Fibroblast of villous mesenchyme (primary cell): ENCODE measurements at places on chromosomes 3 and 15.

DNA sequence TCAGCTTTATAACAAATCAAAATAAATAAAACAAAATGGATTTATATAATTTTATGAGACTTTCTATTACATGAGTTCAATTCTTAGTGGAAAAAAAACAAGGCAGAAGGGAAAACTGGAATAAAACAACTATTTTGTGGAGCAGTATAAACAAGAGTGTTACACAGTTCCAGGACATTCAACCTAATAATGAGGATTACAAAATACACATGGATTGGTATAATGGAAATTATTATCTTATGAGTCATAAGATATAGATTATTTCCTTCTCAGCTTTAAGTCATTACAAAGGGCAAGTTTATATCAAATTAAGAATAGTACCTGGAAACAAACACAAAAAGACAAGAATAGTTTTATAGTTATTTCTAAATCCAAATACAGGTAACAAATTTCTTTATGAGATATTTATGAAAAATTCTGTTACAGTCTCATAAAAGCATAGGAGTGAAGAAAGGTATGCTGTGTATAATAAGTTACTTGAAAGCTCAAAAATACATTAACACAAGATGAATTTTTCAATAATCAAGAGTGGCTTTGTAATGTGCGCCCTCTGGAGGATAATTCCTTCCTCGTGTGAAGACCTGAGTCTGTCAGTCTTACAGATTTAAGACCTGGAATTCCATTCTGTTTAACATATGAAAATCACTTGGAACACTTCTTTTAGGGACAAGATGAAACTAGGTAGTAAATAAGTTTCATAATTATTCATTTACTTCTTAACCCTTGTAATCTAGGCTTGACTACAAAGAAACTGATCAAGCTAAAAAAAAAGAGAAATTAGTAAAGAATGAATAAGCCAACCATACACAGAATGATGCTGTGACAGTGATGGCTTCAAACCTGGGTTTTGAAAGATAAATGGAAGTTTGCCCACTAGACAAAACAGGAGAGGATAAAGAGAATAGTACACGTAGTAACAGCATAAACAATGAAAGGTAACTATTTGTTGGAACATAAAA, 9.5 kb downstream of the COPS2 start:
- peak; percentile 68 for DNase-seq

- no peak for DNase-seq
These were observed 129.6 kb upstream of the LMCD1 start for GRCh38 chr3:8371960-8372463.

- peak; percentile 0 for DNase-seq
These were observed 15.3 kb upstream of the UNC13C start for GRCh38 chr15:53962646-53963561.

- no peak for DNase-seq
These were observed 15.1 kb downstream of the DUSP7 start for GRCh38 chr3:52041118-52041731.

DNA sequence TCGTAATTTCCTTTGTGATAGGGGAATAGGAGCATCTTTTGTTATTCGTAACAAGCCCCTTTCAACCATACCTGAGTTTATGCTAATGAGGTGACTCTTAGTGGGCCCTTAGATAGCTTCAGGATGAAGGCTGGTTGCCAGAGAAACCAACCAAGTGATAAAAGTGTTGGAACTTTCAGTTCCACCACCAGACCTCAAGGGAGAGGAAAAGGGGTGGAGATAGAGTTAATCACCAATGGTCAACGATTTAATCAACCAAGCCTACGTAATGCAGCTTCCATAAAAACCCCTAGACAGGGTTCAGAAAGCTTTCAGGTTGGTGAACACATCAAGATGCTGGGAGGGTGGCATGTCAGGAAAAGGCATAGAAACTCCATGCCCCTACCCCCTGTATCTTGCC, 33.0 kb downstream of the HERC1 start:
- DNase-seq, result no peak

DNA sequence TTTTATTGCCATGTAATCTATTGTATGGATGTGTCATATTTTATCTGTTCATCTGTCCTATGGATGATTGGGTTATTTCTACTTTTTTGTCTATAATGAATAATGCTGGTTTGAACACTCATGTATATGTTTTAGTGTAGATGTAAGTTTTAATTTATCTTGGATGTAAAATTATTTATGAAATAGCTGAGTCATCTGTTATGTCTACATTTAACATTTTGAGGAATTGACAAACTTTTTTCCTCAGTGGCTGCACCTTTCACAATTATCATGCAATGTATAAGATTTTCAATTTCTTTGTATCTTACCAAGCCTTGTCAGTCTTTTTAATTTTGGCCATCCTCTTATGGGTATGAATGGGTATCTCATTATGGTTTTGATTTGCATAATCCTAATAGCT, 666.4 kb downstream of the DIPK2A start:
- no peak for DNase-seq

GRCh38 chr3:58256061-58256460, 18.5 kb downstream of the ABHD6 start:
- DNase-seq, result no peak

GRCh38 chr3:114600571-114600970, 306.7 kb downstream of the TIGIT start:
- DNase-seq, result no peak

GRCh38 chr15:66955871-66956585, 109.4 kb upstream of the SMAD3 start:
- no peak for DNase-seq

DNA sequence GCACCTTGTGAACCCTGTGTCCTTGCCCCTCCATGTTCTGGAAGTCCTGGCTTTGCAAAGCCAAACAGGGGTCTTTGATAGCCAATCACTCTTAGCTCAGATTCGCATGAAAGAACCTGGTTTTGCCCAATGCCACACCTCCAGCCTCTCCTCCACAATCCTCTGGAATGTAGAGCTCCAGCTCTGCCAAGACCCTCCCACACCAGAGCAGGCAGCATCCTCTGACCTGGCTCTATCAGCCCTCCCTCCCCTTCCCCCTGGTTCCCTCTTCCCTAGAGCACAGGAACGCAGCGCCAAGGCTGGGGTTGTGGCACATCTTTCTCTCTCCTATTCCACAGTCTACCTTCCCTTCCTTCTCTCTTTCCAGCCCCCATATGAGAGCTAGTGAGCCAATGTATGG, 133.3 kb downstream of the RPLP1 start:
- no peak for DNase-seq

DNA sequence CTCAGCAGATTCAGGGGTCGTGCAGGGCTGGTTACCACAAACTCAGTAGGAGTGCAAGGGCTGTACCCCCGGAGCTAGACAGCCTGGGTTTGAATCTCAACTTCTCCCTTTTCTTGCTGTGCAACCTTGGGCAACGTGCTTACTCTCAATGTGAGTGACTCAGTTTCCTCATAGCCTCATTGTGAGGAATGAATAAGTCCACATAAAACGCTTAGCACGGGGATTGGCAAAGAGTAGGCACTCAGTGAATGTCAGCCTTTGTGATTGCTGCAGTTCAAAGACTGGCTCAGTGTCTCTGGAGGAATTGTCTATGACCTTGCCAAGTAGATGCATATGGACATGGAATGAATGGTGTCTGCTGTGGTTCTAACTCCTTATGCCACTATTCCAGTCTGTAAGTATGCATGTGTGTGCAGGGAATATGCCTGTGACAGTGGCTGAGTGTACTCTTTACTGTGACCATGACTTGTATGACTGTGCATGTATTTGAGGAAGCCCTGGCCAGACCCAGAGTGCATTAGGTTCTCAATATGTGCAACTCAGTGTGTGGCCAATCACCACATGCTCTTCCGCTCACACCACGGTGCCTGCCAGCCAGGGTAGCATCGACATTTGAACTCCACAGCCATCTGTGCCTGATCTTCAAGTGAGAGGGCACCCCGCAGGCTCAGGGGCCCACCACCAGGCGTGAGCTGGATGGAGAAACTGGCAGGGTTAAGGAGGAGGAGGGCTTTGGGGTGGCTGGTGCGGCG, 900 bp upstream of the HYAL3 start:
- no peak for DNase-seq

DNA sequence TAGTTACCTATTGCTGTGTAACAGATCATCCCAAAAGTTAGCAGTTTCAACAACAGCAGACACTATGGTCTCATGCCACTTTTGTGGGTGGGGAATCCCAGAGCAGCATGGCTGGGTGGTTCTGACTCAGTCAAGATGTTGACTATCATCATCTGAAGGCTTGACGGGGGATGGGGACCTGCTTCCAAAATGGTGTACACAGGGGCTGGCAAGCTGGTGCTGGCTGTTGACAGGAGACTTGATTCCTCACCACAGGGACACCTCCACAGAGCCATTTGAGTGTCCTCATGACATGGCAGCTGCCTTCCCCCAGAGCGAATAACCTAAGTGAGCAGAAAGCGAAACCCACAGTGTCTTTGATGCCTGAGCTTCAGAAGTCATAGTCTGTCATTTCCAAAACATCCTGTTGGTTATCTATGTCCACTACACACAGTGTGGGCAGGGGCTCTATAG, 19.1 kb downstream of the DNAJB8 start:
- DNase-seq, result no peak

- DNase-seq, result no peak
These were observed 76.6 kb downstream of the EDEM1 start for GRCh38 chr3:5264093-5264600.

DNA sequence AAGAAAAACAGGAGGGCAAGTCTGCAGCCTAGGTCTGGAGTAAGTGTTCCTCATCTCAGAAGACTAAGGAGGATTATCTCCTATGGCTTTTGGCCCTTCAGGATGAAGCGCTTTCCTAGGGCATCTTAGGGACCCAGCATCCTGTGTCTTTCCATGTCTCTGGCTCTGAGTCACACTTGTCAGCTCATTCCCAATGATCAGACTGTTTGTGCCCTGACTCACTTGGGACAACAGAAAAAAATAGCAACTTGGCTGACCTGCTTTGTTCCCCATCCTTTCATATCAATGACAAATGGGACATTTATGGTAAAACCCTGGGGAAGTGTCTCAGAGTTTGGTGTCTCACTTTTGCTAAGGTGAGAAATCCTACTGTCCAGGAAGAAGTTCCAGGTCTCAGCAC, 76.2 kb upstream of the OXTR start:
- peak; percentile 42 for DNase-seq
